ENCODE measurements at places on chromosomes 3 and 15.

GRCh38 chr15:74857082-74857655, 14.2 kb upstream of the ULK3 start:
- H3K36me3 ChIP-seq: no peaks in the 10 kb centered on the region
- no peak overlapping the region for H3K4me3 ChIP-seq
- DNase-seq: no peak
- H3K27ac ChIP-seq: no peak overlapping the region
- no peaks in the 10 kb centered on the region for H3K27me3 ChIP-seq

- H3K4me3 ChIP-seq: no peak overlapping the region
- H3K27ac ChIP-seq: no peak overlapping the region
- no peaks in the 10 kb centered on the region for H3K36me3 ChIP-seq
- no peaks in the 10 kb centered on the region for H3K27me3 ChIP-seq
- H3K4me1 ChIP-seq: no peaks in the 10 kb centered on the region
Measured at GRCh38 chr15:33670567-33670966, 297.7 kb upstream of the CHRM5 start.

- DNase-seq: peak; percentile 96
- no peaks in the 10 kb centered on the region for H3K36me3 ChIP-seq
- H3K4me3 ChIP-seq: peak overlapping the region; percentile 54
- H3K4me1 ChIP-seq: peaks cover 77% of the 10 kb centered on the region
- no peak overlapping the region for H3K27ac ChIP-seq
Measured at GRCh38 chr3:27728195-27729087, 6.3 kb upstream of the EOMES start.

DNA sequence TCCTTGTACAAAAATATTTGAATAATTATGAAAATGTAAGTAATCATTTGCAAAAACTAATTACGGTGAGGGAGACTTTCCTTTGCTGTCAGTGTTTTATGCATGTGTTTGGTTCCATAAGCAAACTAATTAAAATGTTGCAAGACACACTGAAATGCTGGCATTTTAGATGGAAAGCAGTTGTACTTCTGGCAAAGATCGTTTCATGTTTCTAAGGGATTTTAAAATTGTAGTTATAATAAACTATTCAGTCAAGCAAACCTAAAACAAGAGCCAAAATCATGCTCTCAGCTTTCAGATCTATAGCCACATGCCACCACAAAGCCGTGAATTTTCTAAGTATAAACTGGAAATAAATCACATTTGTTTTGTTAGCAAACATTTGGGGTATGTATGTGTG, 240.1 kb upstream of the ZNF385D start:
- H3K27me3 ChIP-seq: no peaks in the 10 kb centered on the region
- H3K4me3 ChIP-seq: no peak overlapping the region
- no peaks in the 10 kb centered on the region for H3K4me1 ChIP-seq
- no peaks in the 10 kb centered on the region for H3K36me3 ChIP-seq
- DNase-seq: no peak
- no peak overlapping the region for H3K27ac ChIP-seq

DNA sequence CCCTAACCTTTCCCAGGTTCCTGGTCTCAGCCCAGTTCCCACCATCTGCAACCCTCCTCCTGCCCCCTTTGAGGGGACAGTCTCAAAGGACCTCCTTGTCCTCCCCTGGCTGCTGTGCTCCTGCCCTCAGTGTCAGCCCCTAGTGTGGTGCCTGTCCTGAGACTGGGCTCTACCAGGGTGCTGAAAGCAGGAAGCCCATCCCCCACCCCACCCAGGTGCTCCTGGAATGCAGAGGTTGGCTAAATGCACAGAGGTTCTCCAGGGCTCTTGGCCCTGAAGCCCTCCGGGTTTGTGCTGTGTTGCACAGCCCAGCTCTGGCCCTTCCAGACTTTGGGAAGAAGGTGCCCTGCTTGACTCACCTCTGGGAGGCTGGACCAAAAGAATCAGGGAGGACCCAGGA, 21.8 kb downstream of the C3orf18 start:
- DNase-seq: peak; percentile 52
- H3K27me3 ChIP-seq: no peaks in the 10 kb centered on the region
- no peak overlapping the region for H3K4me3 ChIP-seq
- H3K36me3 ChIP-seq: no peaks in the 10 kb centered on the region
- no peak overlapping the region for H3K27ac ChIP-seq

DNA sequence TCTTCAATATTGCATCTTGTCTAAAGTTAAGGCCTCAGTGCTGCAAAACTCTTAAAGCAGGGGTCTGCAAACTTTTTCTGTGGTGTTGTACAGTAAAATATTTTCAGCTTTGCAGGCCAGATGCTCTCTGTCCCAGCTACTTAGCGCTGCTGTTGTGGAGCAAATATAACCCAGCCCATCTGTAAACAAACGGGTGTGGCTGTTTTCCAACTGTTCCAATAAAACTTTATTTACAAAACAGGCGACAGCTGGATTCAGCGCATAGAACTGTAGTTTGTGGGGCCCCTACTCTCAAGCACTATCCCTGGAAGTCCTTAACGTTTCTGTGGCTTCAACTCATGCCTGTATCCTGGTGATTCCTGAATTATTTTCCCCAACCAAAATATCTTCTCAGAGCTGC, 365.0 kb downstream of the FOXP1 start:
- no peak overlapping the region for H3K4me3 ChIP-seq
- H3K4me1 ChIP-seq: peaks cover 24% of the 10 kb centered on the region
- H3K27ac ChIP-seq: peak overlapping the region; percentile 57
- DNase-seq: no peak

DNA sequence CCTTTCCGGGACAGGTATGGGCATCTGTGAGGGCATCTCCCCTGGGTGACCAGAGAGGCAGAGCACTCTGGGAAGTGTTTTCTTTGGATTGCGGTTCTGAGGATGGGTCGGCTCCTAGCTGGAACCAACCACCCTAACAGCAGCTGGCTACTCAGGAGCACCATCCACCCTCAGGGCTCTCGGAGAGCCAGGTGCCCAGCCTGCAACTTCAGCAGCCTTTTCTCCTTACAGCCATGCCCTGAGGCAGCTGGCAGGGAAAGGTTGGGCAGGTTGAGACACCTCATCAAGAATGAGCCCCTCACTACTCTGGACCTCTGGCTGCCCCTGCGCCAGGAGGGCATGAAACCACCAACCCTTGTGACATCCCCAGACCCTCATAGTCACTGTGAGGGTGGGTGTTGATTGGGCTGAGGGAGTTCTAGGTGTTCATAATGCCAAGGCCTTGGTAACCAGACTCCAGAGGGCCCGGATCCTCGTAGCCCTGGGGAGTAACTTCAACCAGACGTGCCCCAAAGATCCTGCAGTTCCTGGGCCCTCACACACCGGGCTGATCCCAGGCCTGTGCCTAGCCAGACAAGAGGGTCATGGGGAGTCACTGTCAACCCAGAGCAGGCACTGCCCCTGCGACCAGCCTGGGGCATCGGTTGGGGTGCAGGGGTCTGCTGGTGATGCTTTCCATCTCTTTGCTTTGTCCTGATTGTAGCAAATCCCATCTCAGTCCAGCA, 114.4 kb upstream of the ABHD17C start:
- H3K36me3 ChIP-seq: no peaks in the 10 kb centered on the region
- H3K27me3 ChIP-seq: no peaks in the 10 kb centered on the region
- no peak overlapping the region for H3K27ac ChIP-seq
- H3K4me1 ChIP-seq: peaks cover 3% of the 10 kb centered on the region
- DNase-seq: no peak

- DNase-seq: no peak
- no peaks in the 10 kb centered on the region for H3K36me3 ChIP-seq
- H3K27ac ChIP-seq: no peak overlapping the region
- H3K4me1 ChIP-seq: no peaks in the 10 kb centered on the region
Measured at GRCh38 chr3:195794708-195795107, 17.0 kb downstream of the MUC4 start.

GRCh38 chr3:49013738-49014660, 4.4 kb downstream of the DALRD3 start:
- 0 out of 2 replicates have a peak overlapping the region, but pooled peaks have one; percentile 26 for H3K27ac ChIP-seq
- H3K4me1 ChIP-seq: peaks cover 6% of the 10 kb centered on the region
- DNase-seq: peak; percentile 88
- H3K4me3 ChIP-seq: no peak overlapping the region
- H3K27me3 ChIP-seq: no peaks in the 10 kb centered on the region

DNA sequence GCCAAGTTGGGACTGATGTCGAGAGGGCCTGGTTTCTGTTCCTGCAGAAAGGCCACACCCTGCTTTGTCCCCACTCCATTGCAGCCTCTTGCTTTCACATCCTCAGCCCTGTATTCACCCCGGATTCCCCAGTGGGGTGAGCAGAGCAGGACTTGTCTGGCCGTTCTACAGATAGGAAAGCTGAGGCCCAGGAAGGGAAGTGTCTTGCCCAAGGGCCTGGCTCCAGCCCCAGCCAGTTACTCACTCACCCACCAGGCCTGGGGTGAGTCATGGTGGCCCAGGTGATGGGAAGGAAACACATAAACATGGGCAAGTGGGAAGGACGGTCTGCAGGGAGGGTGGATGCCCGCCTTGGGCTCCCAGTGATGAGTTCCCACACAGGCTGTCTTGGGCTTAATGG, 6.1 kb upstream of the DUSP7 start:
- H3K27me3 ChIP-seq: 0 out of 2 replicates have a peak, but pooled peaks cover 8% of the 10 kb centered on the region
- no peak for DNase-seq
- H3K27ac ChIP-seq: no peak overlapping the region

DNA sequence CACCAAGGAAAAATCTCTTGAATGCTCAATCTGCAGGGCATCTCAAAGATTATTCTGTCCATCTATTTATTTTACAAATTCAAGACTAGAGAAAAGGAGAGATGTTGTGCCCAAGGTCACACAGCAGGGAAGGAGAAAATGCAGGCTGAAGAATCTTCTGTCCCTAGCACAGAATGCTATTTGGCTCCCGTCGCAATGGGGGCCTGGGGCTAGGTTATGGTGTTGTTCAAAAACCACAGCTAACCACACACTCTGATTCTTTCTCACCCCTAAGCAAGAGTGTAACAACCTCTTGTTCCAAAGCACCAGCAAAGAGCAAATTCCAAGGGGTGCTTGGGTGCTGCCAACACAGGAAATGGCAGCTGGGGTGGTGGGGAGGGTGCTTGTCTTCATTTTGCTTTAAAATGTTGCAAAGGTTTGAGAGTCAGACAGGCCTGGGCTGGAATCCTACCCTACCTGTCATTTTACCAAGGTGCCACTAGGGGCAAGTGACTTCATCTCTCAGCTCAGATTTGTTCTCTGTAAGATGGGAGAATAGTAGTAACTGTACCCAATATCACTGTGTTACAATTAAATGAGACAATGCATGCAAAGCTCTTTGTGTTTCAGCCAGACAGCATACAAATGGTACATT, 112.5 kb downstream of the ADAMTS9 start:
- no peak overlapping the region for H3K27ac ChIP-seq
- no peaks in the 10 kb centered on the region for H3K27me3 ChIP-seq
- peaks cover 17% of the 10 kb centered on the region for H3K4me1 ChIP-seq
- H3K36me3 ChIP-seq: no peaks in the 10 kb centered on the region
- H3K4me3 ChIP-seq: no peak overlapping the region

DNA sequence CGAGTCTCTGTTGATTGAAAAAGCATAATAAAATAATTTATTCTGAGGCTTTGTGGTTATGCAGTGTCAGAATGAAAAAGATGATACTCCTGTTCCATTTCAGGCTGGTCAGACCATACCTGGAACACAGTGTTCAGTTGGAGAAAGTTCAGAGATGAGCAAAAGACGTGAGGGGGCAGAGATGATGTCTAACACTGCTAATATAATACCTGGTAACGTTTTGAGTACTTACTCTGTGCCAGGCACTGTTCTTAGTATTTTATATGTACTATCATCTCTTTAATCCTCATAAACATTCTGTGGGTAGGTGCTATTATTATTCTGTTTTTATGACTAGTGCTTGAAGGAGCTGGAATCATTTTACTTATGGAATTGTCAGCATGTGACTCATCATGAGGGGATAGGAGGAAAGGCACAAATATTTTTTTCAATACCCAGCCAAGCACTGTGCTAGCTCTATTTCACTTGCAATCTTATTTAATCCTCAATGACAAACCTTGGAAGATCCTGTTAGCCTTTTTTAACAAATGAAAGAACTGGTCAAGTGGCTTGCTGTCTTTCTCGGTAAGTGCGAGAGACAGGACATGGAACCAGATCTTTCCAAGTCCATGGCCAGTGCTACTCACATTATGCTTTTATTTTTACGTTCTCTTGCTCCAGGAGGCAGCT, 31.8 kb downstream of the IQGAP1 start:
- H3K27ac ChIP-seq: peak overlapping the region; percentile 36
- peaks cover 39% of the 10 kb centered on the region for H3K4me1 ChIP-seq
- no peak for DNase-seq
- H3K36me3 ChIP-seq: no peaks in the 10 kb centered on the region

GRCh38 chr3:193836918-193837317, 243.9 kb downstream of the OPA1 start:
- H3K4me3 ChIP-seq: no peak overlapping the region
- no peaks in the 10 kb centered on the region for H3K27me3 ChIP-seq
- H3K36me3 ChIP-seq: no peaks in the 10 kb centered on the region
- peaks cover under 1% of the 10 kb centered on the region for H3K4me1 ChIP-seq

DNA sequence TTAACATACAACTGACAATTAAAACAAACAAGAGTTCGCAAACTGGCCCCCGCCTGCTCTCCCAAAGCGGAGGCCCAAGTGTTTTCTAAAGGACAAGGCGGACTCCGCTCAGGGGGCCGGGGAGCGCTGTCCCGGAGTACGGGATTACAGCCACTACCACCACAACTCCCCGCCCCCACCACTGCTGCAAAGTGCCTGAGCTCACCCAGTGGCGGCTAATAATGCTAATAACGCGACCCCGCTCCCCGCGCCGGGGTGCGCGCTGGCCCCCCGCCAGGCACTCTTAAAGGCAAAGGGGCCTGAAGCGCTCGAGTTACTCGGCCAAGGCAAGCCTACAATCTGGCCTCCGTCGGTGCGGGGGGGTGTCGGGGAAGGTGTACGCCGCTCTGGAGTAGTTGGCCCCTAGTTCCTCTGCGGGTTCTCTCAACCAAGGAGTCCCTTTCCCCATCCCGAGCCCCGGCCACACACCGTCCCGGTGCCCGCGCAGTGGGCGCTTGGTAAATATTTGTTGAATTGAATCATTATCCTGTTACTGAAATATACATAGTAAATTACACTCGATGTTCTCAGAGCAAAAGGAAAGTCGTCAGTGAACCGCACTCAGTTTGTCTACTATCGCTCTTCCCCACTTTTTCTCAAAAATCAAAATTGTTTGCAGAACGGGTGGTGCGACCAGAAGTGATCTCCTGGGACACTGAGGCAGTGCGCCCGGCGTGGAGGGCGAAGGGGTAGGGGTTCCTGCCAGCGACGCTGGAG, 827 bp downstream of the WNT5A start:
- peak; percentile 75 for DNase-seq
- no peaks in the 10 kb centered on the region for H3K36me3 ChIP-seq
- peaks cover 93% of the 10 kb centered on the region for H3K27me3 ChIP-seq
- peak overlapping the region; percentile 93 for H3K4me3 ChIP-seq
- H3K27ac ChIP-seq: no peak overlapping the region
- H3K4me1 ChIP-seq: peaks cover 51% of the 10 kb centered on the region
